ENCODE measurements at places on chromosomes 1 and 21.

DNA sequence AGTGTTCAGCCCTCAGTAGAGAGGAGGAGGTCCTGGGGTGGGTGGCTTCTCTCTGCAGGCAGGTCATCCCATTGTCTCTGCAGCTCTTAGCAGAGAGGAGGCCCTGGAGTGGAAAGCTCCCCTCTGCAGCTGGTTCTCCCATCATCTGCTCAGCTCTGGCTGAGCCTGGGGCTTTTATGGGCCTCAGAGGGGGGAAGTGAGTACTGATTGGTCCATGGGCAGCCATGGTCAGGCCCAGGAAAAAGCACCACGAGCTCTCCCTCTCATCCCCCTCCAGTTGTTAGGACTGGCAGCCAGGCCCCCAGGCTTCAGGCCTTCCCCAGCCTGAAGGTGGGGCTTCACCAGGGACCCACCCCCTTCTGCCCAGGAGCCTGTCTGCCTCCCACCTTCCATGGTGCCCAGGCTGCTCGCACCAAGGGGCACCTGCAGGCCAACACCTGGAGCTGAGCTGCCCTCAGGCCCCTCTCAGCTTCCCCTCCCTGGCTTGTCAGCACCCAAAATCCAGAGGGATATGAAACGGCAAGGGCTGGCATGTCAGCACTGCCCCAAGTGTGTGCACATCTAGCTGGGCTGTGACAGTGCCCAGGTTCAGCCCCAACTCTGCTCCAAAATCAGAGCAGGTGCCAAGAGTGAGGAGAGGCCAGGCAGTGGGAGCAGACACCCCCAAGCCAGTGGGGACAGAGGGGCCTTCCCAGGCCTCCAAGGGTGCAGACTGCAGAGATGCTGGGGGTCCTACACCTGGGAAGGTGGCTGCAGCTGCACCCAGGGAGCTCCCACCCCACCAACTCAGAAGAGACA lies 449.0 kb downstream of the MATN1 start:
- no peak for DNase-seq

GRCh38 chr1:161940866-161941591 lies 82.6 kb downstream of the OLFML2B start:
- no peak for DNase-seq

DNA sequence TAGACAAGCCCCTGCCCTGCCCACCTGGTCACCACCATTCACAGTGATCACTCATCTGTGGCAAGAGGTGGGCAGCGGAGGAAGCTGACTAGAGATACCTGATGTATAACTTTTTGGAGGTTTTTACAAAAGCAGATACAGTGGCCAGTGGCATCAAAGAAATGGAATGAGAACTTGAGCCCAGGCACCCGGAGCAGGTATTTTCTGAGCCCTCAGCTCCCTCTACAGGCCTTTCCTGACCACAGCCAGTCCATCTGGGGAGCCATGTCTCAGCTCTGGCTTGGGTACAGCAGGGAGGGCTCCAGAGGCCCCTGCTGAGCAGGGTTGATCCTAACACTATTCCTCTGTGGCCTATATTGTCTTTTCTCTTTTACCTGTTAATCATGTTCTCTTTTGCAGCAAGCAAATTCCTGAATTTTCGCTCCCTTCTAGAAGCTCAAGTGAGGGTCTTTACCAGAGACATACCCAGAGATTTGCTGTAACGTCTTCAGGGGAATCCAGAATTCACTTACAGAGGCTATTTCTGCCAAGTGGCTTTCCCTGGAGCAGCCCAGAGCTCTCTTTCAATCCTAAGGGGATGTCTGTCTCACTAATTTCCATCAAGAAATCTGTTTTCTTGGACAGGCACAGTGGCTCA lies 27.3 kb downstream of the GPR157 start:
- DNase-seq = peak; percentile 43

DNA sequence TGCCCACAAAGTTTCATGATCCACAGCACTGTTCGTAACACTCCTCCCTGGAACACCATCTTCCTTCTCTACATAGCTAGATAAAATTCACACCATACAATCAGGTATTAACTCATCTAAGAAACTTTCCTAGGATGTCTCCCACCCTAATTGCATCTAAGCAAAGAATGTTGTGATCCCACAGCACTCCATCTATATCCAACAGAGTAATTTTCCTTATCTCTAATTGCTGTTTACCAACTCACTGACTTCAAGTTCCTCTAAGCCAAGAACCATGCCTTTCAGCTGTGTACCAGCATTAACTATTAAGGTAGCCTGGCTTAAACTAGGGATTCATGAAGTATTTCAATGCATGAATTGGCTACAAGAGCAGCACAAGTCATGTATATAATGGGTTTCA lies 114.2 kb downstream of the SIPA1L2 start:
- DNase-seq = no peak

DNA sequence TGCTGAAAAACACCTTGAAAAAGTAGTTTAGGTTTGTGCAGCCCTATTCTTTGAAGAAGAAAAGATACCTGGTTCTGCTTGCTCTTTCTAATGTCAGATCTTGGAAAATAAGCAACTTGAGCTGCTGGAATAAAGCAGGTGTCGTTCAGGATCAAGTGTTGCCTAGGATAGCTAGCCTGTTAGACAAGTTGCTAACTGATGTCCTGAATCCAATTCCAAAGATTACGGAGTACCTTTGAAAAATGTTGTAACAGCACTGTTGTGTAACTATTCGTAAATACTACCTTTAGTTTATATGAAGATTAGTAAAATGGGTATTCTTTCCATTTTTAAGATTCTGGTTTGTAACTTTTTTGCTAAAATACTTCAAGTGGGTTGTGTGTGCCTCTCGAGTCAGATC lies 151.5 kb downstream of the CLEC20A start:
- DNase-seq = no peak

GRCh38 chr1:232533328-232533727 lies 96.6 kb downstream of the SIPA1L2 start:
- DNase-seq = no peak

- no peak for DNase-seq
These were observed 152.4 kb downstream of the LEPR start for GRCh38 chr1:65572701-65573421.

GRCh38 chr21:36261459-36261858 lies 58.5 kb upstream of the MORC3 start:
- no peak for DNase-seq

DNA sequence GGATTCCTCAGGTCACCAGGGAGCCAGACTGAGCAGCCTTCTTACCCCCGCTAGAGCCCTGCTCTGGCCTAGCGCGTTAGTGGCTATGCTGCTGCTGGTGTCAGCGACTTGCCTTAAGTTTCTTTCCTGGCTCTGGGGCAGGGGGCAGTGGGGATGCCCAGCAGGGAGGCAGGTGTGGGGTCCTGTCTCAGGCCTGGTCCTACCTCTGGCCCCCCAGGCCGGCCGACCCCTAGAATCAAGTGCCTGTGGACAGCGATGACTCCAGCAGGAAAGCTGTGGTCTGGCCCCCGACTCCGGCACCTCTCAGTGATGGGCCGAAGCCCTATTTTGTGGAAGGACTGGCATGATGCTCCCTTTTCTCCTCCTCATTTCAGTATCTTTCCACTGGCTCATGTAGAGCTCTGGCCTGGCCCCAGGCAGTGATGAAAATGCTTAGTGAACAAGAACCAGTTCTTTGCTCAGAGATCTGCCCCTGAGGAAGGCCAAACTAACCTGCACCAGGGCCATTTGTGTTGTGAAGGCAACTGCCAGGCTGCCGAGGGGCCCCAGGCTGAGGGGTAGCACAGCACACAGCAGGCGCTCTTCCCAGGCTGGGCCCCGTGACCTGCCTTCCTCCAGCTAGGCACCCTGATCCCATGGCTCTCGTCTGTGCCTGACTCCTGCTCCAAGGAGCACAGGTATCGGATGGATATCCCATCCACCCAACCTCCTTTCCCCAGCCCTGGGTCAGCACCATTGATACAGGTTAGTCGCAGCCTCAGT lies 23.7 kb downstream of the MRPL37 start:
- DNase-seq = no peak

DNA sequence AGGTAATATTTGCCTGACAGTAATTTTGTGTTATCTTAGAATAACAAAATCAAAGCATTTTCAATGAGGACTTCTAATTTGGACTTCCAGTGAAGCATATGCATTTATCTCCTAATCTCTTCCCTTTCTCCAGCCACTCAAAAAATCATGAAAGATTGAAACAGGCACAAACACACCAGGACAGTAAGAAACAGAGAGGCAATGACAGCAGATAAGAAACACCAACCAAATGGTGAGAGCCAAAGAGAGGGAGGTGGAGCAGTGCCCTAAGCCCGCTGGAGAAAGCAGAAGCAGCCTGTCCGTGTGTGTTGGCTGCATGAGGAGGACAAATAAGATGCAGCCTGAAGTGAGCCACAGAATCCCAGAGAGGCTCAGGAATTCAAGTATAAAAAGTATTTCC lies 39.0 kb downstream of the SLC44A3 start:
- DNase-seq = no peak

- DNase-seq = no peak
These were observed 201.5 kb downstream of the NTNG1 start for GRCh38 chr1:107342316-107342715.

GRCh38 chr1:165355139-165355976 lies 1.2 kb downstream of the LMX1A start:
- DNase-seq = no peak
